ENCODE measurements at places on chromosomes 5 and 9. TPM values are rescaled to one million over a fixed set of nuclear protein-coding genes. Genes with fewer than 3 reads are reported as not detected.

Gene TEX48
- total RNA-seq = not detected

Gene PCDHB12
- total RNA-seq = 2.7 TPM

Gene ROR2
- total RNA-seq = 19.8 TPM

Gene LHX3
- total RNA-seq = 0.11 TPM

DNA sequence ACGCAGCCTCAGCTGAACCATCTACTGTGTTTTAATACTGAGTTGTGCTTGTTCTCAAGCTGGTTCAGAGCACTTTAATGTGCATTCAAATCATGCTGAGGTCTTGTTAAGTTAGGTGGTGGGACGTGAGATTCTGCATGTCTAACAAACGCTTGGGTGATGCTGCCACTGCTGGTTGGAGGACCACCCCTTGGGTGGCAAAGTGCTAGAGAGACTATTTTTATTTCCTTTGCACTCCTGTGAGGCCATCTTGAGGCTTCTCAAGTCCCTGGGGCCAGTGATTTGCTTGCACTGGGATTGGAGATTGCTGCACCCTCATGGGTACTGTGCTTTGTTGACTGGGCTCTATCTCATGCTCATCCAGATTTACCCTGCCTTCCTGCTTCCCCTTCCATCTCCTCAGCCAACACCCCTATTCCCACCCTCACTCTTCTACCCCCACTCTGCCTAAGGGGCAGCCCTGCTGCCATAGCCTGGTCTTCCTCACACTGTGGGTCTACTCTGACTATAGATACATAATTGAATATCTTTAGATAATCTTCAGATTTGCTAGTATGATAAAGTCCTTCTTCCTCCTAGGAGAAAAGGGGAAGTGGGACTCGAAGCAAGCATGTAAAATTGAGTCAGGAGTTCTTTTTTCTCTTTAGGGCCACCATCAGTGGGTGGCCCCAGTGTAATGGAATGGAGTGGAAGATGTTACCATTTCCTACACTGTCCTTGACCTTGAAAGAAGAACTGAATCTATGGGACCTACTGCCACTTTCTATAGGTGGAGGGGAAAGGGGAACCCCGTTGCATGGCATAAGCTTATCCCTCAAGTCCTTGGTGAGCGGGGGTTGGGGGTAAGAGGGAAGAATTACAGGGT lies 45.1 kb upstream of the SUB1 start:
- no peak for DNase-seq

DNA sequence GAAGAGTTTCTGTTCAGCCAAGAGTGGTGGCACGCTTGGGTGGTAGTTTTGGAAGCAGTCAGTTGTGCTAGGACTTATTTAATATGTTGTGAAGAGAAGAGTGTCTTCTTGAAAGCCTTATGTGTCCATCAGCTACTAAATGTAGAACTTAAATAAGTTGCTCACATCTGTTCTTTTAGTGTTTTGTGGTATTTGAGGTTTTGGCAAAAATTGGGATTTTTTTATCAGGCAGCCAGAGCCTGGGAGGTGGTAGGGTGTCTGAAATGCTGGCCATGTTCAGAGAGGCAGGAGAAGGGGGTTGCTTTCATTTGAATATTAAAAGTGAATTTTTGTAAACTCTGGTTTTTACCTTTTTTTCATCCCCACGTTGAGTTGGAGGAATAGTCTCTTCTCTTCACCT lies 24.2 kb upstream of the ZBTB34 start:
- DNase-seq = no peak

DNA sequence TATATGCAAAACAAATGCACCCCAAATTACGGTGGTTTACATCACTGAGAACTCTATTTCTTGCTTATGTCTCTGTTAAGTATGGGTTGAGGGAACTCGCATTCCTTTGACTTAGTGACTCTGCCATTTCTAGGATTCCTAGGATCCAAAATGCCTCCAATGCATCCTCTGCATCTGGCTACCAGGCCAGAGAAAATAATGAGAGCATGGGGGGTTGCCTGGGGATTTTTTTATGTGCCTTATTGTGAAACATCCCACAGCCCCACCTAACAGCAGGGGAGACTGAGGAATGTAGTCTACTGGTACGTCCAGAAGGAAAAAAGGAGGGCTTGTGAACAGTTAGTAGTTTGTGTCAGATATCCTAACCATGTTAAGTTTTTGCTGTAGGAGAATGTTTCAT lies 466.0 kb upstream of the ARRDC3 start:
- DNase-seq = no peak

DNA sequence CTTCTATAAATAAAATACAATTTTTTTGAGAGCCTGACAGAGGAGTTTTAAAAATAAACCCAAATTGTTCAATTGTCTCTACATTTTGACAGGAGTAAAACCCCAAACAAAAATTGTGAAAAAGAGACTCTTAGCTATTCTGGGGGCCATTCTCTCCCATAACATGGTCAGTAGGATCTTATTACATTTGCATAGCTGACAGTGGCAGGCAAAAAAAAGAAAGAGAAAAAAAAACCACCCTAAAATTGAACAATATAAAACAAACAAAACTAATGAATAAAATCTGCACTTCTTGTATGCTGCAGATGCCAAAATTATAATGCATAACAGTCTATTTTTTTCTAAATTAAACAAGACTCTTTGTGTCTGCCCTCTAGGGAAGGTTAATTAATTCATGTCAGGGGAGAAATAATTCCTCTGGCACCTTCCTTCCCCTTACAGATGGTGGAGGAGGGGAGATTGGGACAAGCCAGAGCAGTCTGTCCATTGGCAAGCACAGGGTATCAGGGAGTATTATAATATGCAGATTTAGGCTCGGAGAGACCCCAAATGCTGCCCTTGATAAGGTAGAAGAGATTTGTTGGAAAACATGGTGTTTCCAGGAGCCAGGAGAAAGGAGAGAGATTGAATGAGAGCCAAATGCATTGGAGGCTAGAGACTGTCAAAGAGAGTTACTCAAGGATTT lies 79.7 kb upstream of the CDH6 start:
- DNase-seq = no peak

- no peak for DNase-seq
These were observed at the start of gene ANKRD55 for GRCh38 chr5:56233230-56233629. Gene ANKRD55 (minus strand): TSS chr5:56233330. CDS start chr5:56232913, 417 bp downstream.

GRCh38 chr9:109739760-109740159 lies 40.2 kb upstream of the PALM2AKAP2 start:
- DNase-seq = no peak
